NCI-H187 treated with DMSO at 0.1 percent for 48 hours (cell line): ENCODE measurements at places on chromosomes 2 and 18.

DNA sequence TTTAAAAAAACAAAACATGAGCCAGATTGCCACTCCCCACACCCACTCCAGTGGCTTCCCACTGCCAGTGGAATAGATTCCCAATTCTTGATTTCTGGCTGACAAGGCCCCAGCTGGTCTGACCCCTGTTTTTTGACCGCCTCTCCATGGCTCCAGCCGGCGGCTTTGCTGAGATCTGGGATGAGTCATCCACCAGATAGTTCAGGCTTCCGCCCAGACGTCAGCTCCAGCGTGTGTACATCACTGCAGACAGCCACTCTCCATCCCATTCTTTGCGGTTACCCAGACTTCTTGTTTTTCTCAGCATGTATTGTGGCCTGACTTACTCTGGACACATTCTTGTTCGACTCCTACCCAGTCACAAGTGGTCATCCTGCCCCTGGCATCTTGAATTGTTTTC lies 227.9 kb downstream of the GBX2 start:
- no peak for DNase-seq

GRCh38 chr18:53991202-53991601 lies 233.3 kb downstream of the MBD2 start:
- DNase-seq: no peak

- no peak for DNase-seq
Measured at GRCh38 chr2:113872201-113872600, 17.7 kb upstream of the ACTR3 start.

DNA sequence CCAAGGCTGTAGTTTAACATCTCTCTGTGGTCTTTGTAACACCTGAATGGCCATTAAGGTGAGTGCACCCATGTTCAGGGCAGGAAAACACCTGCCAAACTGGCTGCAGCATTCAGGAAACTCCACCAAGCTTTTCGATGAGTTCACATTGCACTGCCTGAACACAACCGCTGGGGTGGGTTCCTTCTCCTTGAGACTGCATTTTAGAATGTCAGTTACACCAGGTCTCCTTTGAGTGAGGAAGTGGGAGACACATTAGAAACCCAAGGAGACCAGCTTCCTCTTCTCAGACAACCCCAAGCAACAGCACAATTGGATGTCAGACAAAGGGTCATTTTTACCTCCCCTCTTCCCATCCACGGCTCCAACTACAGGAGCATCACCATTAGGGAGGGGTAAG lies 35.2 kb downstream of the CYRIA start:
- no peak for DNase-seq

GRCh38 chr18:9365406-9365805 lies 30.8 kb downstream of the TWSG1 start:
- DNase-seq: no peak

DNA sequence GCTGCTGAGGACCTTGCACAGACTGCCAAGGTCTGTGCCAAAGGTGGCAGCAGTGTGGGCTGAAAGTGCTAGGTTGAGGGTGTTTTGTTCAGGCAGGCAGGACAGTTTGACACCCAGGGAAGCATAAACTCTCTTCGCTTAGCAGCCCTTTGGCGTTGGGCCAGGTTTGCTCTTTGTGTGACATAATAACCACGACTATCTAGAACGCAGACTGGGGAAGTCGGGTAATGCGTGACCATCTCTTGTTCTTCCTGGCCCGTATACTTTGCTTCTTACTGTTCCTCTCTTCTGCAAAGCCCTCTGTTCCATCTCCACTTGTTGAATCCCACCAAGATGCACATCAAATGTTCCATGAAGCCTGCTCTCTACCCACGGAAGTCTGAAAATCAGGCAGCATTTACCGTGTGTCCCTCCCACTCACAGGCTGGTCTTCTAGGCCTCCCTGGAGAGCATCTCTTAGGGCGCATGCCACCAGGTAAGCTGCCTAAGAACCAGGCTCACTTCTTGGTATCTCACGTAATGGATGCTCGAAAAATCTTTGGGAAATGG lies 96.7 kb upstream of the LMAN1 start:
- DNase-seq: no peak
